ENCODE measurements at places on chromosomes 12 and 14. TPM values are rescaled to one million over a fixed set of nuclear protein-coding genes. Genes with fewer than 3 reads are reported as not detected.

- peak; percentile 64 for DNase-seq
Measured at GRCh38 chr12:3119756-3120601, 42.8 kb downstream of the TSPAN9 start.

DNA sequence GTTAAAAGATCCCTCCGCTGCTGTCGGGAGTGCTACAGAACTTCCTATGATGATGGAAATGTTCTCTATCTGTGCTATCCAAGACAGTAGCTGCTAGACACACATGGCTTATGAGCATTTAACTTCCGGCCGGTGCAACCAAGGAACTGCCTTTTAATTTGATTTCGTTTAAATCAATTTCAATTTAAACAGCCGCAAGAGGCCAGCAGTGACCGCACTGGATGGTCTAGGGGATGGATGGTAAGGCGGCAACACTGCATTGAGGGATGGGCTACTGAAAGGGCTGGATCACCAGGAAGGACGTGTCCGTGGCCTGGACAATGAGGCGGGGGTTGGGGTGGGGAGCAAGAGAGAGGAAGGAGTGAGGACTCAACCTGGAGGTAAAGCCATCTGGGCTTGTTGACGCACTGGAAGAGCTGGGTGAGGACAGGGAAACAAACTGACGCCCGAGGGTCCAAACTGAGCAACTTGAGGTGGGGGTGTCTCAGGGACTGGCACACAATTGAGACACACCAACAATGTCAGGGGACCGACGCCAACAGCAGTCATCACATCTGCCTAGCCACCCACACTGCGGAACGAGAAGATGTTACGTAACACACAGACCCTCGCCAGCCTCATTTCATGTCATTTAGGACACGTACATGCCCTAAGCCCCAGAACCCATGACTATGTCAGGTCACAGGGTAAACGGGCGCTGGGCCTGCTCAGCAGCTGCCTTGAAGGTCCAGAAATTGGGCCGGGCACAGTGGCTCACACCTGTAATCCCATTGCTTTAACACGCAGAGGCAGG is 57.6 kb downstream of the SCARB1 start:
- peak; percentile 79 for DNase-seq

GRCh38 chr12:57006809-57007475 is 596 bp upstream of the ZBTB39 start:
- no peak for DNase-seq

DNA sequence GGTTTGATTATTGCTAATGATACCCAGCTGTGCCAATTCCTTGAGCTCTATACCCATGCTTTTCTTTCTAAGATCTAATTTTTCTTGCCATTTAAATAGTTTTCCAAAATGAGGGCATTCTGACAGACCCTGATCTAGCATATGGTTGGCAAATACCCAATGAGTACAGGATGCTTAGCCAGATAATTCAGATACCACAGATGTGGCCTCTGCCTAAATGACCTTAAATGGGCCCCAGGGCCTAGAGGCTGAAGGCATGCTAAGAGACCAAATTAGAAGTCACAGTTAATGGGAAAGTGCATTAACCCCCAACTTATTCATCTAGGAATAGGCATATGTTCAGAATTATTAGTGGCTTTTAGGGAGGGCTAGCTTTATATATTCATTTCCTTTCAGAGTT is 122.3 kb upstream of the CNOT2 start:
- DNase-seq = no peak

DNA sequence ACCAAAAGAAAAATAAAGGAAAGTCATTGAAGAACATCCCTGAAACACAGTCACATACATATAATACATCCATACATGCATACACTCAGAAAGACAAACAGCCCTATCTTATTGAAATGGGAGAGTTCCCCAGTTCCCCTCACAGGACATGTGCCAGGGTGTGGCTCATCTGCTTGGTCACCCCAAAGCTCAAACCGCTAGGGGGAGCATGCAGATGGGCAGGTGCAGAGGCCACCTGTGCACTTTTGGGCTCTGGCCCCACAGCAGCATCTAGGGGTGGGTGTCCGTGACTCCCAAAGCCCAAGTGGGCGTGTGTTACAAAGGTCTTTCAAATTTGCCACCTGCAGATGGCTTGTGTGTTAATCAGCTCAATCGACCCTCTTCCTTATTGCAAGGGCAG is 75.2 kb downstream of the CMAS start:
- DNase-seq = no peak

GRCh38 chr12:90253136-90253535 is 544.5 kb upstream of the ATP2B1 start:
- DNase-seq = no peak

DNA sequence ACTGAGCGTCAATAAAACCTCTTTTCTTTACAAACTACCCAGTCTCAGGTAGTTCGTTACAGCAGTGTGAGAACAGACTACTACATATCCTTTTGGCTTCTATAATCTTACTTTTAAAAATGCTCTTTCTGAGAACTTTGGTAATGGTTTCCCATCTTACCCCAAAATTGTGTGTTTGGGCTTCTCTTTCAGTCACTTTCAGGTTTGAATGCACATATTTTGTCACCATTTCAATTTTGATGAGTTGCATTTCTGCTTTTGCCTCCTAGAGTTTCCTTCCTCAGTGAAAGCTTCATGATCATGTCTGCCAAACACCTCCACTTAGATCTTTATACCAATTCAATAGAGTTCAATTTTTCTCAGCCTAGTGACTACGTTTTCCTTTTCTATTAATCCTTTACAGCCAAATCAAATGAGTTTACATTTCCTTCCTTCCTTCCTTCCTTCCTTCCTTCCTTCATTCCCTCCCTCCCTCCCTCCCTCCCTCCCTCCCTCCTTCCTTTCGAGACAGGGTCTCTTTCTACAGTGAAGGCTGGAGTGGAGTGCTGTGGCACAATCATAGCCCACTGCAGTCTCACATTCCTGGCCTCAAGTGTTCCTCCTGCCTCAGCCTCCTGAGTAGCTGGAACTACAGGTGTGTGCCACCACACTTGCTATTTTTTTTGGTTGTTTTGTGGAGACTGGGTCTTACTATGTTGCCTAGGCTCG is 124.9 kb downstream of the BCAT1 start:
- no peak for DNase-seq

- DNase-seq = no peak
Measured at GRCh38 chr12:116474331-116474730, 84.8 kb upstream of the MAP1LC3B2 start.

DNA sequence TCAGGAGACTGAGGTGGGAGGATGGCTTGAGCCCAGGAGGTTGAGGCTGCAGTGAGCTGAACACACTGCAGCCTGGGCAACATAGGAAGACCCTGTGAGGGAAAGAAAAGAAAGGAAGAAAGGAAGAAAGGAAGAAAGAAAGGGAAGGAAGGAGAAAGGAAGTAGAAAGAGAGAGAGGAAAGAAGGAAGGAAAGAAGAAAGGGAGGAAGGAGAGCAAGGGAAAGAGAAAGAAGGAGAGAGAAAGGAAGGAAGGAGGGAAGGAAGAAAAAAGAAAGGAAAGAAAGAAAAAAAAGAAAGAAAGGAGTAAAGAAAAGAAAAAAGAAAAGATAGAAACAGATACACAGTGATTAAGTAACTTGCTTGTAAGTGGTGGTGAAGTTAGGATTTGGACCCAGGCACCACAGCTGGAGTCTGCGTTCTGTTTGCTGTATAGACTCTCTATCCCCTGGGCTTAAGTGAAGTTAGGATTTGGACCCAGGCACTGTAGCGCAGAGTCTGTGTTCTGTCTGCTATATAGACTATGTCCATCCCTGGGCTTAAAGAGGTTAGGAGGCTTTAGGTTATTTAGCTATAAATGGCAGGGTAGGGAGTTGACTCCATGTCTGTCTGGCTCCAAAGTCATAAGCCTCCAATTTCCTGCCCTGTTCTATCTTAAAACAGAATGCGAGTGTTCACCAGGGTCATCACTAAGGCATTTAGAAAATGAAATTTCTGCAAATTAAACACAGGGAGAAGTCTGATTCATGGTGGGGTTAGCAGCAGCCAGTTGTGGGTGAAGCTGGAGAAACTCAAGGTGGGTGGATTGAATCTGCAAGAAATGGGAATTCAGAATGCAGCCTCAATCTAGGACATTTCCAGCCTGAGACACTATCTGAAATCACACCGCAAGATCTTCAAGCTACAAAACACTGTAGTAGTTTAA is 13.3 kb upstream of the C12orf75 start:
- DNase-seq = no peak

- no peak for DNase-seq
Measured at GRCh38 chr12:19675361-19675760, 236.1 kb downstream of the AEBP2 start.

DNA sequence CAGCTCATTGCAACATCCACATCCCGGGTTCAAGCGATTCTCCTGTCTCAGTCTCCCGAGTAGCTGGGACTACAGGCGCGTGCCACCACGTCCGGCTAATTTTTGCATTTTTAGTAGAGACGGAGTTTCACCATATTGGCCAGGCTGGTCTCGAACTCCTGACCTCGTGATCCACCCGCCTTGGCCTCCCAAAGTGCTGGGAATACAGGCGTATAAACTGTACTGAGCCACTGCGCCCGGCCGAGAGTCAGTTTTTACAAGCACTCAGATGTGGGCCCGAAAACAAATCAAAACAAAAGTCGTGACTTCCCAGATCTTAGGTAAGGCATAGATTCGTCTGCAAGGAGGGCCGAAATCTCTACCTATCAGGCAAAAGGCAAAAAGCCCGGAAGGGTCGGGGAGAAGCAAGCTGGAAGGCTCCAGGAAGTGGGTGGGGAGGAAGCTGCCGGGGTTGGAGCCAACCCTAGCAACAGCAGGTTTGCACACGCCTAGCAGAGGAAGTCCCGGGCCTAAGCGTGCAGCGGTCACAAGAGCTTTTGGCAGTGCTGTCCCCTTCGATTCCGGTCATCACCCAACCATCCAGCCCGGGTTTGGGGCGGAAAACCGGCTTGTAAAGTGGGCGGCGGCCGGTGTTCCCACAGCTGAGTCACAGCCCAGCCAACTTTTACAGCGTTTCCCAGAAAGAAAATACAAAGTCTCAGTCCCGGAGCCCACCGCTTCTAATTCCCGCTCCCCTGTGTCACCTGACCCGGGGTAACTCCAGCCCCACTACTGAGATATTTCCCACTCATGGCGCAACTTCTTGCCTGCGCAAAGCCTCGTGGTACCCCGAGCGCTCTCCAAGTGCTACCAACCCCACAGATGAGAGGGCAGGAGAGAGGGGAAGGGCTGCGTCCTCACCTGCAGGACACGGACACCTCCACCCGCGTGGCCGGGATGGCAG is 583 bp downstream of the CPNE8 start:
- DNase-seq = peak; percentile 79

GRCh38 chr12:28824849-28825248 is 324.2 kb upstream of the FAR2 start:
- no peak for DNase-seq

- no peak for DNase-seq
Measured at GRCh38 chr12:84046859-84047258, 865.7 kb downstream of the SLC6A15 start.

DNA sequence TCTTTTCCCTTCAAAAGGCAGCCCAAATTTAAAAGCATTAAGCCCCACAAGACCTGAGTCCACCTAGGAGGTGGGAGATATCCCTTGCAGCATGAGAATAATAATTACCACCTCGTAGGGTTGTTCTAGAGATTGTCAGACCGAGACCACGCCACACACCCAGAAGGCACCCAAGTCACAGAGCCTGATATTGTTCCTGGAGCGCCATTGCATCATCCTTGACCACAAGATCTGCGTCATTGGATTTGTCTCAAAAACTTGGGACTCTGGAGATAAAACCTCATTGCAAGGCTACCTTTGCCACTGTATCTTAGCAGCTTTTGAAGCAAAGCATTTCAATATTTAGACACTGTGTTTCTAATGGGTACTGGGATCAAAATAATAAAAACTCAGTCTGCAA is 29.4 kb upstream of the PPP2R5C start:
- no peak for DNase-seq

DNA sequence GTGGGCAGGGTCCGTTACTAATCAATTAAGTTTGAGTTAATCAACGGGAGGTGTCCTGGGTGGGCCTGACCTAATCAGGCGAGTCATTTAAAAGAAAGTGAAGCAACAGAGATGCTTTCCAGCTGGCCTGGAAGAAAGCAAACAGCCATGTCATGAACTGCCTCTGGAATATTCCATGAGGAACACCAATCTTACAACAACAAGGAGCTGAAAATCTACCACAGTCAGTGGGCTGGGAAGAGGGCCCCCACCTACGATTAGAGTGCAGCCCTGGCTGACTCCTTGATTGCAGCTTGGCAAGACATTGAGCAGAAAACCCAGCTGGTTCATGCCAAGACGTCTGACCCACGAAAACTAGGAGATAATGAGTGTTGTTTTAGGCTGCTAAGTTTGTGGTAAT is 56.2 kb downstream of the SSPN start:
- peak; percentile 49 for DNase-seq

Gene LRRC10
- total RNA-seq = not detected

Gene C12orf54
- total RNA-seq = 0.76 TPM

DNA sequence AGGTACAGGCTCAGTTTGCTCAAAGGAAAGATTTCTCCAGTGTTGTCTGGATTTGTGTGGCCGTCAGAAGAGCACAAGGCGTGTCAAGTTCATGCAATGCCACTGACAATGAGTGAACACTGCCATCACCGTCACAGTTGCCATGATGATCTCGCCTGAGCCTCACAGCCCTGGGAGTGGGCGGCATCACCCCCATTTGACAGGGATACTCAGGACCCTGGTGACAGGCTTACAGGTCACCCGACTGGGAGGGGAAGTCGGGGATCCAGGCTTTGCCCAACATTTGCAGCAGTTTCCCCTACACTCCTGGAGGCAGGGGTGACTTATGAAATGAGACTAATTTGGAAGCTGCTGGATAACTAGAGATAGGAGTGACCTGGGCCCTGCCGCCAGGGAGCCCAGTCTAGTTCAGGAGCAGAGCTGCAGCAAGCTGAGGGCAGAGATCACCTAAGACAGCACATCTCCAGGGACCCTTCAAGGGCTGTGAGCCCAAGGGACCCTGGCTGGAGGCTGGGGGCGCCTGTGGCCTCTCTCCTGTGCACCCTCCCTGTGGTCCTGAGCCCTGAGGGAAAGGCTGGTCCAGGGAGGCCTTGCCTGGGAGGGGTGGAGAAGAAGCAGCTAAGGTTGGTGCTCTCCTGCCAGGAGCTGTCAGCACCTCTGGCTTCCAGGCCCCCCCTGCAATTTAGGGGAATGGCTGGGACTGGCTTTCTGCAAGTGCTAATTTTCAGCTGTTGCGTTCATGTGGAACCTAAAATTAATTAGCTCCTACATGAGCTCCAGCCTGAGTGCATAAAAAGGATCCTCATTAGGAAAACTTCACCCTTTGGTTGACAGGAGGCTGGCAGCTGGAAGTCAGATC is 32.4 kb upstream of the BEGAIN start:
- no peak for DNase-seq

Gene ADAMTS20
- not detected for total RNA-seq

Gene RHOJ
- total RNA-seq = 10.8 TPM

GRCh38 chr14:92542766-92543554 is 29.4 kb downstream of the RIN3 start:
- DNase-seq = no peak

Measured in adrenal gland (tissue), 19 donors.